ENCODE measurements at places on chromosomes 13 and 19.
A peak's percentile ranks its signal among the peaks of the same experiment; 100 is the strongest.

- no peak for DNase-seq
These were observed 3.6 kb downstream of the STAP2 start for GRCh38 chr19:4334929-4335570.

DNA sequence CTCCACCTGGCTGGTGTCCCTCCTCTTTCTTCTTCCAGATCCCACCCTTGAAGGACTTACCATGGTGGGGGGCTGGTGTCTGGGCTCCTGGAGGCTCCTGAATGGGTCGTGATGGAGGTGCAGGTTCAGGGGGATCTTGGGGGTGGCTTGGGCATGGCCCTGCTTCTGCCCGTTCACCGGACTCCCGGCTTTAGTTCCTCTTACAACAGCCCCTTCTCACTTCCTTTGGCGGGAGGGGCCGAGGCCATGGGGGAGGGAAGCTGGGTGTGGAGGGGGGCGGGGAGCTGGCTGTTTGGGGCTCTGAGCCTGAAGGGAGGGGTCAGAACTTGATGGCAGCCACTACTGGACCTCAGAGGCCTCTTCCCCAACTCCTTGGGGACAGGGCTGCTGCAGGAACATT is at the start of gene MYO1F:
MYO1F (minus strand) TSS at position 196 of the 400 bp plus-strand sequence; CDS start at position 63, 133 bp downstream.
- DNase-seq = peak; percentile 61

DNA sequence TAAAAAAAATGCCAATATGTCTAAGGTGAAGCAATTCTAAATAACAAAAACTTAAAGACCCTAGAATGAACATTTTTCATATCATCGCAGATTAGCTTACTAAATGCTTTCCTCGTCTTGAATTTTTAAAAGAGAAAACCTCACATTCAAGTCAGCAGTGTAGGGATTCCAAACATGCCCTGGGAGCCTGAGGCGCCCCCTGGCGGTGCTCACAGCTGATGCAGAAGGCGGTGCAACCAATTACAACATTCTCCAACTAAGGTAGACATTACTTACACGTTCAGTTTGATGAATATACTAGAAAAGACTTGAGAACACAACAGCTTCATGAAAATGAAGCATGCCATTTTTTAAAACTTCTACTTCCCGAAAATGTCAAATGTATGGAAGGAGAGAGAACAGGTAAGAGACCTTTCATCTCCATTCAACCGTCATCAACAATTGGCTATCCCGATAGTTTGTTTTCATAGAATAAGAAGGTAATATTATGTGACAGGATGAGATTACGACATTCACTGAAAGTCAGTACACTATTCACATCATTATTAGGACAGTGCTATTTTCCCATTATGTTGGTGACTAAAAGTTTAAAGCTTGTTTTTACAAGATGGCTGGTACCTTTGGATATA is 304.4 kb downstream of the DCLK1 start:
- no peak for DNase-seq

DNA sequence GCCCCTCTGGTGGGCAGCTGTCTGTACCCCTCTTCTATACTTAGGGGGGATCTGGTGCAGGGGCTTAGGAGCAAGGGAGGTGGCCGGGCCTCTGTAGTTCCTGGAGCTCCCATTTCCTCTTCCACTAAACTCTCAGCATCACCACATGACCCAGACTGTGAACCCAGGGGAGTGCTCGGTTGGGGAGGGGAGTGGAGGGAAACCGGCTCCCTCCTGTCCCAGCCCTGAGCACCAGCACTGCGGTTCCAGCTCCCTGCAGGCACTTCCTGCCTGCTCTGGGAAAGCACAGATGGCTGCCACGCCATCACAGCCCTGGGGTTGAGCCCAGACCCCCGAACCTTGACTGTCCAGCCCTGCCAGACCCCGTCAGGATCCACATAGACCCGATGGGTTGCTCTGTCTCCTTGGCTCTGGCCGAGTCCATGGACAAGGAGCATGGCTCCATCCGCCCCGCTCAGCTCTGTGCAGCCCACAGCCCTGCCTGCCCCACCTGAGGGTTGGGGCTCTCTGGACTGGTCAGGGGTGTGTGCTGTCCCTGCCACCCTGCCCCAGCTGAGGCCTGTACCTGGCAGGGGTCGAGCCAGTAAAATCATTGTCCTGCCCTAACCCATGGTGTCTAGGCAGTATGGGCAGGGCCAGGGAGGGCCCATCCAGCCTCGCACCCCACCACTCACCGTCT is 36.0 kb upstream of the SLC7A10 start:
- peak; percentile 52 for DNase-seq

DNA sequence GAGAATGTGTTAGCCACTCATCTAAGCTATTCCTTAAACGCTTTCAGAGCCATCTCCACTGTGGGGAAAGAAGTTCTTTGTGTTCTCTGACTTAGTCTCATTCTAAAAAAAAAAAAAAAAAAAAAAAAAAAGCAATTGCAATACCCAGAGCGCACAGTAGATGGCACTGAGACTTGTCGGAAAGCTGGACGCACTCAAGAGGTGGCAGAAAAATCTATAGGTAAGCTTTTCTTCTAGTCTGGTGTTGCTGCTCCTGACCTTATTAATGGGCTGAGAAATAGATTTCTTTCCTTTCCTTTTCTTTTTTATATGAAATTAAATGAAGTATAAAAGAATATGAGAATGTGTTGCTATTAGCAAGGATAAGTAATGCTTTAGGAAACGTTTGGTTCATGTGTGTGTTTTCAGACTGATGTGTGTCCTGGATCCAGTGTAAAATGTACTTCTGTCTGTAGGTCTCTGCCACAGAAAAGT is 4.7 kb upstream of the GJB2 start:
- DNase-seq = peak; percentile 74

GRCh38 chr13:75566658-75567057 is 17.1 kb downstream of the UCHL3 start:
- peak; percentile 31 for DNase-seq

GRCh38 chr19:11570039-11570462 is 7.4 kb downstream of the ACP5 start:
- DNase-seq = no peak
